HL-60 (cell line): ENCODE measurements at places on chromosomes 11 and 22.

DNA sequence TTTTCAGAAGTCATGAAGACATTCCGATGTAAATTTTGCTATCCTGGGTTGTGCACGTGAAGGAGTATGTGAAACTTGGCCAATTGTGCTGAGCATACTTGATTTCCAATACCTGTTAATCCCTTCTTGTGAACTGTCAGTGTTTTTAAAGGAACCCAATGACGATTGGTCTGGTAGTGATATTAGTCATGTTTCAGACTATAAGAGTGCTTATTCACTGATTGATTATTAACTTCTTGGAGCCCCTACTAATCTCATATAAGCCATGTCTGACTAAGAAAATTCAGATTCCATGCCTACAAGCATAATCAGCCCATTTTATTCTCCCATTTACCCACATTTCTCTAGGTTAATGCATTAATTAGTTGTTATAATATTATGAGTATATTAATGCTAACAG lies 330.8 kb upstream of the MTNR1B start:
- DNase-seq, result no peak

DNA sequence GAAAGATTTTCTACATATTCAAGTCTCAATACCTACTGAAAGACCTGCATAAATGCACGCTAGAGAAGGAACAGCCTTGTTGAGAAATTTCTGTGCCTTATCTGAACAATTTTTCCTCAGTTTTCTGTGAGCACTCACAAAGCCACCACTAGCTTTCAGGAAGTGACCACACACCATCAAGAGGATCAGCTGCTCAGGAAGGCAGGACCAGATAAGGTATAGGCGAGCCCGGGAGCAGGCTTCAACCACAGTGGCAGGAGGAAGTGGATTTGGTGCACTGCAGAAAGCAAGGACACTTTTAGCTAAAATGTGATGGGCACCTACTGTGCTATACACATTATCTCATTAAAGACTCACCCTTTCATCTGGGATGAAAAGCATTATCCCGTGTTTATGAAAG lies 220.8 kb downstream of the RAB38 start:
- no peak for DNase-seq

GRCh38 chr11:57920971-57921370 lies 102.7 kb upstream of the OR9Q1 start:
- no peak for DNase-seq

DNA sequence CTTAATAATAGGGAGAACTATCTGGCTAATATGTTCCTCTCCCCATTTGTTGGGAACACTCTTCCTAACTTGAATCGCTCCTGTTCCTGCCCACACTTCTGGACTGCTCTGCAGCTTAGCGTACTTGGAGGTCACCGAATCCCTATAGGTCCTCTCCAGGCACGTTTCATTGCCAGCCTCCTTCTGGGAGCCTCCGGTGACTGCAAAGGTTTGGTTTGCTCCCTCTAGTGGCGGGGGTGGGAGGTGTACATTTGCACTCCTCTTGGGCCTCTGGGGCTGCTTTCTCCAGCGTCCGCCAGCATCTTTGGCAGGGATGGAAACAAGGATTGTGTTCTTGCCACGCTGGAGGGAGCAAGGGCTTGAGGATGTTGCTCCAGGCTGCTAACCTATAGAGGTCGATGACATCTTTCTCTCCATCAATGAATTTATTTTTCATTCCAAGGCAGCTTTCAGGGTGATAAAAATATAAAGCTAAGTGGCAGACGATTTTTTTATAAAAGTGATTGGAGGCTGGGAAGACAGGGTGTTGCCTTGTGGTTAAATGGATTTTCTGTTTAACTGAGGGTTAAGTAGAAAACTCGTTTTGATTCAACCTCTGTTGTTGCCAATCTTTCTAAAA lies 48.7 kb downstream of the TSPAN18 start:
- peak; percentile 70 for DNase-seq

DNA sequence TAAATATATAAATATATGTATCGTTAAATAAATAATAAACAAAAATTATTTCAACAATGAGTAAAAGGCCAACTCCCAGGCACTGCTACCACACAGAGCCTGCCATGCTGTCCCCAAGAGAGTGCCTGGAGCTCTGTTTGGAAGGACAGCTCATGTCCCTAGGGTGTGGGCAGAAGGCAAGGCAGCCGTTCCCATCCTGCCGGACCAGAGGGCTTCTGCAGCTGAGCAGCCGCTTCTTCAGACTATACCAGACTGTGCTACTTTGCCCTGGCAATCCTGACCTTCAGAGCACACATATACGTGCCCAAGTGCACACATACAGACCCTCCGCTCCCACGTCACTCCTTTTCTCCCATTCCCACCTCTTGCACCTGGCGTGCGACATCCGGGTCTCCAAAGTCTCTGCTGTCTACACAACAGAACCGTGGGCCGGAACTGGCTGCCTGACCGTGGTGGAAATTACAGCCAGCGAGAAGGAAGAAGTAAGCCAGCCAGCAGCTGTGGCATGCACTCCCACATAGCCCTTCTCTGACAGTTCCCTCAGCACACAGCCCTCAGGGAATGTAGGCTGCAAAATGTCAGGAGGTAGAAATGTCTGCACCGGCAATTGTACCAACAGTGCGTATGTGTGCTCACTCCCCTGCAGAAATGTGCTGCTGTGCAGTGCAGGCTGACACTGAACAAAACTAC lies 24.0 kb downstream of the PAX6 start:
- DNase-seq, result peak; percentile 21

GRCh38 chr11:14768526-14769188 lies 123.4 kb downstream of the CYP2R1 start:
- DNase-seq, result no peak

DNA sequence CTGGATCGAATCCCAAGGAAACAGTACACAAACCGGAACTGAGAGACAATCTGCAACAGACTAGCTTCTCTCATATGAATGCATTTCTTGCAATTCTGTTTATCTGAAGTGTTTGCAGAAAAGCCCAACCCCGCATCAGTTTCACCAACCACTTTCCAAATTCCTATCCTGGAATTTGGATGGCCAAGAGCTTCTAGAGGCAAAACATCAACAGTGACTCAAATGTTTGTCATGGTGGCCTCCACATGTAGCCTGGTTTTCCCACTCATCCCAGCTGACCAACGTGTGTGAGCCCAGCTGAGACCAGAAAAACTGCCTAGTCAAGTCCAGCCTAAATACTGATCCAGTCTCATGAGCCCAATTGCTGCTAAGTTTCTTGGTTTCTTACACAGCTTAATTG lies 8.3 kb upstream of the MIEF1 start:
- DNase-seq, result no peak

DNA sequence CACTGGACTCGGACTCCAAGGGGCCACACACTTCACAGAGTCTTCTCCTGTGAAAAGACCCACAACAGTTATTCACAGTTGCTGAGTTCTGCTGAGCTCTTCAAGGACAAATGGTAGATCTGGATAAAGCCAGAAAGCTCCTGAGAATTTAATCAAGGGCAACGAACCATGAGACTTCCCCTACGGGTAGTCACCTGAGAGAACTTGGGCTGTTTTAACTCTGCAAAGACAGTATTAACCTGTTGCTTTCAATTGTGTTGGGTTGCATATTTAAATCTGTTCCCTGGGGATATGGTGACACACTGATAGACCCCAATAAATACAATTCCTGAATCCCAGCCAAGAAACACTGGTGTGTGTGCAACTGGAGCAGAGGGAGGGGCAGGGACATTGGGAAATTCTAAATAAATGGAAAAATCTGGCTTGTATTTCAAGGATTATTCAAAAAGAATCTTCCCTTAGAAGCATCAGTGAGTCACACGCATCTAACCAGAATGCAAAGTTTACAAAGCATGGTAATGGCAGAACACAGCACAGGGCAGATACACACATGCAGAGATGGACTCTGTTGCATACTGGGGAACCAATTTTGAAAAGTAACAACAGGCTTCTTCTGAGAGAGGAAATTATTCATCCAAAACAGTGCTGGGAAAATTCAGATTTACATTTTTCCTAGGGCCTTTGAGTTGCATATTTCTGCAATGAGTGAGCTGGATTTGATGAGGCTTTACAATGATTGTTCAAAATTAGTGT lies 4.0 kb downstream of the KCNJ1 start:
- DNase-seq, result no peak

DNA sequence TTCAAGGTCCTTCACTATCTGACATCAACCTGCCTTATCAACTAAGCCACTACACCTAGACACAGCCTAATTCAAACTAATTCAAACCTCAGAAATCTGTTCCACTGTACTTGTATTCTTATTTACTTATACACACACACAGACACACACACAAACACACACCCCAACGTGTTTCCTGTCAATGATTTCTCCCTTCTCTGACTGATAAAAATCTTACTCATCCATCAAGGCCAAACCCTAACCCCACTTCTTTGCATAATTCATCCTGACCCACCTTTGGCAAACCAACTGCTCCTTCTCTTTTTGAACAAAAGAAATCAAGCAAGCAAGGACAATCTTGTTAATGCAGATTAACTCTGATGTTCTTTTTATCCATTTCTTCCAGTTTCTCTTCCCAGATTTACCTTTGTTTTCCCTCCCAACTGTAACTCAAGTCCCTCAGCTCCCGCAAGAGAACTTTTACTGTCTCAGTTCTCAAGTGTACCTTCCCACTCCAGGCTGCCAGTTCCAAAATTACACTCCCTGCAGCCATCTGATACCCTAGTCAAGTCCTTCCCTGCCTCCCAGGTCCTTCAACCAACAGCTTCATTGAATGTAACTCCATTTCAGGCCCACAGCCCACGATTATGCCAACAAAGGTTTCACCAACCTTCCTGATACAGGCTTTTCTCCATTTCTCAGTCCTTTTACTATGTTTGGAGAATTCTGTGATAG lies 78.3 kb downstream of the PAK1 start:
- no peak for DNase-seq

GRCh38 chr11:45644981-45645889 lies 20.2 kb downstream of the CHST1 start:
- no peak for DNase-seq

DNA sequence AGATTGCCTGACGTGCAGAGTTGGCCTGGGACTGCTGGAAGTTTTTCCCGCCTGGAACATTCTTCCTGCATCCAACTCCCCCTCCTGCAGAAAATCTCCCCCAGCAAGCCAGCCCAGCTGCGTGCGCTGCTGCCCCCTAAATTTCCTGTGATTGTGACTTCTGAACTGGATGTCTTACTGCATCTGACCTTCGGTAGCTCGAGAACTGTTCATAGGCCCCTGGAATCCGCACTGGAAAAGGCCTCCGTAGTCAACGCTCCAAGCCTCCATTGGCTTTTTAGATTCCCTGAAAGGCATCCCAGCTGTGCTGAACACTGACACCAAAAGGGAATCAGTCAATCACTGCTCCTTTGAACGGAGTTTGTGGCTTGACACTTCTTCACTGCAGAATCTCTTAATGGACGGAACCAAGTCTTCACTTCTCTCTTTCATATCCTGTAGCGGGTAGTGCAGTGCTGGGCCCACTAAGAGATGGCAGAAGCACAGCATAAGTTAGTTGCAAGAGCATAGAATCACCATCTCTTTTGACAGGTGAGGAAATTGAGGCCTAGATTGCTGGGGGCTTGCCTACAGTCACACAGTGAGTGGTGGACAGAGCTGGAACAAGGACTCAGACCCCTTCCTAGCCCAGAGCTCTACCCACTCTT lies 14.2 kb upstream of the RASD2 start:
- no peak for DNase-seq

DNA sequence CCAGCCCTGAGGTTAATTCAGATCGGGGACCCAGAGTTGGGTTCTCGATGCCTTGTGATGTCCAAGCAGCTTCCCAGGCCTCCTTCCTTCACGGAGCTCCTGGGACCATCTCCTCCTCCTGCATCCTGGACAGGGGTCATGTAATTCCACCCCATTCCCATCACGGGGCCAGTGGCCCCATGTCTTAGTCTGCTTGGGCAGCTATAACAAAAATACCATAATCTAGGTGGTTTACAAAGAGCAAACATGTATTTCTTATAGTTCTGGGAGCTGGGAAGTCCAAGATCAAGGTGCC lies 41.7 kb upstream of the PRDM11 start:
- no peak for DNase-seq

GRCh38 chr11:17602105-17603001 lies 55.3 kb downstream of the OTOG start:
- no peak for DNase-seq

DNA sequence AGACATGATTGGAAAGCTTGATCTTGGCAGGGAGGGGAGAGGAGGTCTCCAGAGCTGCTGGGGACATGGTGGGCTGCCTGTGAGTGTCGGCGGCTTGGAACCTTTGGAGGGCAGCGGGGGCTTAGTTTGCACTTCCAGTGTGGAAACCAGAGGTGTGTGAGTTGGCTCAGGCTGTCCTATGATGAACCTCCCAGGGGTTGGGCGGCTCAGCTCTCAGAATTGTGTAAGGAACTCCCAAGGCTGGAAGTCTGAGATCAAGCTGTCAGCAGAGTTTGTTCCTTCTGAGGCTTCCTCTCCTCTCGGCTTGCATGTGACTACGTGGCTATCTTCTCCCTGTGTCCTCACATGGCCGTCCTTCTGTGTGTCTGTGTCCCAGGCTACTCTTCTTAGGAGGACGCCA lies 87.9 kb upstream of the B3GAT1 start:
- no peak for DNase-seq

- no peak for DNase-seq
Measured at GRCh38 chr11:18392434-18393321, 1.7 kb upstream of the LDHA start.

- DNase-seq, result no peak
Measured at GRCh38 chr22:19812910-19813309, 41.8 kb downstream of the GNB1L start.
